Stimulated activated CD8-positive, alpha-beta memory T cell treated with anti-CD3 and anti-CD28 coated beads, Interleukin-4, amount 100 ng/mL, for 1 hour (primary cell): ENCODE measurements at places on chromosomes 13 and 19.

GRCh38 chr13:97369261-97369893, 64.6 kb upstream of the RAP2A start:
- no peak for DNase-seq

DNA sequence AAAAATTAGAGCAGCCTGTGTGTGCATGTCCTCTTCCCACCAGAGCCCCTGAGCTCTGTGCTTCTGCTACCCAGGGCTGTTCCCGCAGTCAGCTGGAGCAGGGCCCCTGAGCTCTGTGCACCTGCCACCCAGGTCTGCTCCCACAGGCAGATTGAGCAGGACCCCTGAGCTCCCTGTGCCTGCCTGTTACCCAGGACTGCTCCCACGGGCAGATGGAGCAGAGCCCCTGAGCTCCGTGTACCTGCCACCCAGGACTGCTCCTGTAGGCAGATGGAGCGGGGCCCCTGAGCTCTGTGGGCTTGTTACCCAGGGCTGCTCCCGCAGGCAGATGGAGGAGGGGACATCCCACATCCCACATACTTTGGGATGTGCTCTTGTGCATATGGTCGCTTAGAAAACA, 186.8 kb upstream of the SOX1 start:
- no peak for DNase-seq

DNA sequence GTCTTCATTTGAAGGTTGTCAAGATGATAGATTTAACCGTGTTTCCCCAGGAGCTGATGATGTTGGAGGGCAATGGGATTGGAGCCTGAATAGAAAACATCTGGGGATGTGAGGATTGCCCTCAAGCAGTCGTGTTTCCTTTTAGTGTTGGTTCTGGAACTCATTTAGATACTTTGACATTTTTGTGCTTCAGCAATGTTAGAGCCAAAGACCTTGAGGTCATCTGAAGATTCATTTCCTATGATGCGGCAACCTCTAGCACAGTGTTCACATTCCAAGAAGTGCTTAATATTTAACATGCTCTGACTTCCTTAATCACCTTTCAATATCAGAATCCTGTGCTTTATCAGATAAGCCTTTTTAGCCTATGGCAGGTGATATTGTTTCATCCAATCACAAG, 82.7 kb downstream of the SLC10A2 start:
- DNase-seq, result no peak

- DNase-seq, result no peak
These were observed 470.7 kb downstream of the ZNF536 start for GRCh38 chr19:30842926-30843325.

DNA sequence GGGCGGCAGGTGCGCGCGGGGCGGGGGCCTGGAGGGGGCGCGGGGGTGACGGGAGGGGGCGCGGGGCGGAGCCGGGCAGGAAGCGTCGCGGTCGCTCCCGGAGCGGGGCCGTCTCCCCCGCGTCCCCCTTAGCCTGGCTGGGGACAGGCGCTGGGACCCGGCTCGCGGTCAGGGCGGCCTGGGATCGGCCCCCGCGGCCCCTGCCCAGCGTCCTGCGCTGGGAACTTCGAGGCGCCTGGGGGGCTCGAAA, 74.7 kb upstream of the MCF2L start:
- DNase-seq, result no peak

- DNase-seq, result peak; percentile 3
These were observed 16.7 kb downstream of the TSKS start for GRCh38 chr19:49746206-49746958.
